ENCODE measurements at places on chromosomes 1 and 21. TPM values are rescaled to one million over a fixed set of nuclear protein-coding genes. Genes with fewer than 3 reads are reported as not detected.

DNA sequence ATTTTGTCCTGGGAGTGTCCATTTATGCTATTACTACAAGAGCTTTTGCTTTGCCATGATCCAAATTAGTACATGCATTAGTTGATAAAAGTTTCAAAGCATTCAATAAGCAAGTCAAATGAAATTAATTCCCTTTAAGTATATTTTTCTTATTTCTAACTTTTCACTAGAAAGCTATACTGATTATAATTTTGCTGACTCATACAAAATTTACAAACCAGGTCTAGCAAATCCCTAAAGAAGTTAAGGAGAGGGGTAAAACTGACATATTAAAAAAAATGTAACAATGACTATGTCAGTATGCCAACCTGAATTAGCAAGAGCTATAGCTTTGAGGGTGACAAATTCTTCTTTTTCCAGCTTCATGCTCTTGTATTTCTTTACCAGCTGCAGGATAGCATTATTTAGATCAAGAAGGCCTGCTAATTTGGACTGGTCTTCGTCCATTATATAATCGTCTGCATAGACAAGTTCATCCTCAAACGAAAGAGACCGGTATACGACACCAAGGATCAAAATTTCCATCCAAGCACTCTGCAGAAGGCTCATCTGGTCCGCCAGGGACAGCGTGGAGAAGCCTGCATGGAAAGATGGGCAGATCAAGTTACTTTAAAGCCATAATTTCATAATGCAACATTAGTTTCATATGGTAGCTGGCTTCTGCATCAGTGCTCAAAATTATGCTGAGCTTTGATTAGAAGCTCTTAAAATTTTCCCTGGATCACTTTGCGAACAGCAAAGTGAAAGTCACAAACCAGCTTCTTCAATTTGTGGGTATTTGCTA lies 95.8 kb upstream of the USH2A start:
- H3K4me1 ChIP-seq: no peaks in the 10 kb centered on the region
- H3K4me3 ChIP-seq: no peak overlapping the region
- no peaks in the 10 kb centered on the region for H3K27me3 ChIP-seq
- no peaks in the 10 kb centered on the region for H3K36me3 ChIP-seq
- DNase-seq: no peak
- no peak overlapping the region for H3K27ac ChIP-seq

GRCh38 chr1:78650114-78650660 lies 556 bp downstream of the IFI44 start:
- DNase-seq: no peak
- H3K4me3 ChIP-seq: peak overlapping the region; percentile 67
- no peak overlapping the region for H3K27ac ChIP-seq

The TMCC2 gene
- total RNA-seq: 6.8 TPM

GRCh38 chr1:80818211-80818610 lies 982.5 kb upstream of the ADGRL2 start:
- H3K4me1 ChIP-seq: no peaks in the 10 kb centered on the region
- no peak for DNase-seq
- H3K27ac ChIP-seq: no peak overlapping the region
- no peaks in the 10 kb centered on the region for H3K36me3 ChIP-seq
- no peaks in the 10 kb centered on the region for H3K27me3 ChIP-seq

The IVL gene
- total RNA-seq: 0.27 TPM

The FAM72B gene
- total RNA-seq: 0.42 TPM

The CTSK gene
- total RNA-seq: 70.7 TPM

GRCh38 chr21:45491623-45492022 lies 50.6 kb downstream of the SLC19A1 start:
- H3K4me3 ChIP-seq: no peak overlapping the region
- no peak overlapping the region for H3K27ac ChIP-seq
- no peaks in the 10 kb centered on the region for H3K27me3 ChIP-seq
- no peaks in the 10 kb centered on the region for H3K4me1 ChIP-seq
- H3K36me3 ChIP-seq: peaks cover 70% of the 10 kb centered on the region
- DNase-seq: no peak

- H3K27me3 ChIP-seq: no peaks in the 10 kb centered on the region
- H3K36me3 ChIP-seq: no peaks in the 10 kb centered on the region
- no peak overlapping the region for H3K27ac ChIP-seq
Observed at GRCh38 chr1:29548091-29548490, 311.8 kb downstream of the PTPRU start.

GRCh38 chr21:44926331-44927101 lies 5.8 kb upstream of the ITGB2 start:
- peaks cover 26% of the 10 kb centered on the region for H3K4me1 ChIP-seq
- no peaks in the 10 kb centered on the region for H3K27me3 ChIP-seq
- no peaks in the 10 kb centered on the region for H3K36me3 ChIP-seq
- no peak overlapping the region for H3K27ac ChIP-seq
- H3K4me3 ChIP-seq: no peak overlapping the region

The MROH9 gene
- total RNA-seq: not detected

The OR10J1 gene
- not detected for total RNA-seq

The SH2D2A gene
- 1.1 TPM for total RNA-seq

The FCGR3B gene
- total RNA-seq: 4.6 TPM

The AGBL4 gene
- total RNA-seq: not detected

All from thoracic aorta (tissue), 2 donors.